ENCODE measurements at places on chromosomes 12 and 14.

- no peak for DNase-seq
Observed at GRCh38 chr14:65226824-65227604, 124.7 kb upstream of the MAX start.

DNA sequence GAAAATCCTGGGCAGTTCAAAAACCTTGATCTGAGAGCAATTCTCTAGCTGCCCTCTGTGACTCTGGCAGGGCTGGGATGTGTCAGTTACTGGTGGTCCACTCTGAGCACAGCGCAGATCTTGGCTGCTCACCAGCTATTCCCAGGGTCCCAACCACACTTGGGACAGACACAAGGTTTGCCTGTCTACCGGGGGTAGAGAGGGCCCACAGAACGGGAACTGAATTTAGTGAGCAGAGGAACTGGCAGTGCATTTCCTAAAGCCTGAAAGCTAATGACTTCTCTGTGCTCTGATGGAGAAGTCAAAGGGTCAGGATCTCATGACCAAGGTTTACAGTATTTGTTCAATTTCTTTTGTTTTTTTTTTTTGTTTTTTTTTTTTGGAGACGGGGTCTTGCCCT, 2.6 kb downstream of the PDE6H start:
- no peak for DNase-seq

- DNase-seq: no peak
Observed at GRCh38 chr12:74689929-74690328, 152.3 kb downstream of the ATXN7L3B start.

GRCh38 chr14:64234877-64235651, 59.1 kb downstream of the ESR2 start:
- peak; percentile 20 for DNase-seq

DNA sequence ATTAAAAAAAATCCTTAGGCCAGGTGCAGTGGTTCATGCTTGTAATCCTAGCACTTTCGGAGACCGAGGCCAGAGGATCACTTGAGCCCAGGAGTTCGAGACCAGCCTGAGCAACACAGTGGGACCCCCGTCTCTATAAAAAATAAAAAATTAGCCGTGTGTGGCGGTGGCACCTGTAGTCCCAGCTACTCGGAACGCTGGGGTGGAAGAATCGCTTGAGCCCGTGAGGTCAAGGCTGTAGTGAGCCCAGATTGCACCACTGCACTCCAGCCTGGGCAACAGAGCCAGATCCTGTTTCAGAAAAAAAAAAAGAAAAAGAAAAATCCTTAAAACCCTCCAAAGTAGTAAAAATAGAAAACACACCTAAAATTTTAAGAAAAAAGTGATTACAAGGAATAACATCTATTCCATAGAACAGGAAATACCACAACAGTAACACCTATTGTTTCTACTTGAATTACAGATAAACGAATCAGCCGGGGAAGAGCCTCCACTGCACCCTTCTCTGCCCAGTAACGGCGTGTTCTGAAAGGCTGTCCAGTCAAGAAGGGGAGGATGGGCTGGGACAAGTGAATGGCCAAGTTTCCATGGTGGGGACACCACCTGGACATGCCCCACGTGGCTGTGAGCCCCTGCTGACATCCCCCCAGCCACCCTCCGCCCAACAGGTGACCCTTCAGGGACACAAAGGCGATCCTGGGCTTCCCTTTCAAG, 17.8 kb downstream of the POLE start:
- DNase-seq: no peak

DNA sequence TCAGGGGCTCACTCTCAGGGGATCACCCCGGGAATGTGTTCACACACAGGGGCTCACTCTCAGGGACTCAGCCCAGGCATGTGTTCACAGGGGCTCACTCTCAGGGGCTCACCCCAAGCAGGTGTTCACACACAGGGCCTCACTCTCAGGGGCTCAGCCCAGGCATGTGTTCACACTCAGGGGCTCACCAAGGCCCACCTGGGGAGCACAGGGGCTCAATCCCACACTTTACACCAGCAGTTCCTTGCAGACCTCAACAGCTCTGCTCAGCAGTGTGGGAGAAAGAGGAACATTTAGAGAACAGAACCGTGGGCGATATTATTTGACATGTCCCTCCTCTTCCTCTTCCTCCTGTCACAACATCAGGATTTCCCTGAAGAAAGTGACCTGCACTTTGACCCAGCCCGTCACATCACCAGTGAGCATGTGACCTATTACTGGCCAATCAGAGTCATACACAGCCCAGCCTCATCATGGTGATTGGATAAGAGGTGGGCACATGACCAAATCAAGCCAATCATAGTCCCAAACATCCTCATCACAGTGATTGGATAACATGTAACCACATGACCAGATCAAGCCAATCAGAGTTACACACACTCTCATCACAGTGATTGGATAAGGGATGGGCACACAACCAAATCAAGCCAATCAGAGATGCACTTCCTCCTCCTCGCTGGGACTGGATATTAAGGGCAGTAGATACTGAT, 359.4 kb upstream of the SFSWAP start:
- DNase-seq: no peak

GRCh38 chr14:91303091-91303923, 58.8 kb upstream of the GPR68 start:
- no peak for DNase-seq

- no peak for DNase-seq
Observed at GRCh38 chr14:74508292-74508731, 14.7 kb downstream of the ISCA2 start.

DNA sequence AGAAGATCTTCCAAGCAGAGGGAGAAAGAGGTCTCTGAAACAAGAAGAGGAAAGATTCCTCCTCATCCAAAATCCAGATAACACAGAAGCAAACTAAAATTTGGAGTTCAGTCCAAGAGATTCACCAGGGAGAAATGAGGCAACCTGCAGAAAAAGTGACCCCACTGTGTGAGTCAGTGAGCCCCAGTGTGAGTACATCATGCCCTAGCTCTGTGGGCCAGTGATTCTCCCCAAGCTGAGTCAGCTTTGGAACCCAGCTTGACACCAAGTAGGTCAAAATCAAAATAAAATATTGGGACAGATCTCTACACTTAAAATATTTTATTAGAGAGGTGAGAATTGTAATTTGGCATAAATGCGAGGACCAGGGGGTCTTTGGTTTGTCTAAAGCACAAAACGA, 17.2 kb downstream of the CLEC2B start:
- no peak for DNase-seq

- DNase-seq: no peak
Observed at GRCh38 chr12:43079476-43079875, 472.5 kb downstream of the ADAMTS20 start.

DNA sequence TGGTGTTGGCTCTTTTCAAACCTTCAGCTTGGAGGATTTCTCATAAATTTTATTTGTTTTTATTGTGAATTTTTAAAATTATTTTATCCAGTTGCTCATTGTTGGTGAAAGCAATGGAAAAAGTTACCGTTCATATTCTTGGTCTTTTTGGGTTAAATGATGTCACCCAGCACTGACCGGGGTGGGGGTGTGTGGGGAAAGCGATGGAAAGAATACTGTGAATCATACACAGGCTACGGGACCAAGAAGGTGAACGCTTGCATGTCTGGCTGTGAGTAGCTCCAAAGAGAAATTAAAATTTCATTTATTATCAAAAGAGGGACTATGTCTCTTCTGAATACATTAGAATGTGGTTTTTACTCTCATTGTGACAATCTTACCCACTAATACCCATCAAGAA, 430.1 kb downstream of the AEBP2 start:
- no peak for DNase-seq

GRCh38 chr12:3888659-3889058, 15.5 kb upstream of the PARP11 start:
- DNase-seq: no peak

GRCh38 chr12:62426089-62426488, 40.5 kb upstream of the MON2 start:
- no peak for DNase-seq

DNA sequence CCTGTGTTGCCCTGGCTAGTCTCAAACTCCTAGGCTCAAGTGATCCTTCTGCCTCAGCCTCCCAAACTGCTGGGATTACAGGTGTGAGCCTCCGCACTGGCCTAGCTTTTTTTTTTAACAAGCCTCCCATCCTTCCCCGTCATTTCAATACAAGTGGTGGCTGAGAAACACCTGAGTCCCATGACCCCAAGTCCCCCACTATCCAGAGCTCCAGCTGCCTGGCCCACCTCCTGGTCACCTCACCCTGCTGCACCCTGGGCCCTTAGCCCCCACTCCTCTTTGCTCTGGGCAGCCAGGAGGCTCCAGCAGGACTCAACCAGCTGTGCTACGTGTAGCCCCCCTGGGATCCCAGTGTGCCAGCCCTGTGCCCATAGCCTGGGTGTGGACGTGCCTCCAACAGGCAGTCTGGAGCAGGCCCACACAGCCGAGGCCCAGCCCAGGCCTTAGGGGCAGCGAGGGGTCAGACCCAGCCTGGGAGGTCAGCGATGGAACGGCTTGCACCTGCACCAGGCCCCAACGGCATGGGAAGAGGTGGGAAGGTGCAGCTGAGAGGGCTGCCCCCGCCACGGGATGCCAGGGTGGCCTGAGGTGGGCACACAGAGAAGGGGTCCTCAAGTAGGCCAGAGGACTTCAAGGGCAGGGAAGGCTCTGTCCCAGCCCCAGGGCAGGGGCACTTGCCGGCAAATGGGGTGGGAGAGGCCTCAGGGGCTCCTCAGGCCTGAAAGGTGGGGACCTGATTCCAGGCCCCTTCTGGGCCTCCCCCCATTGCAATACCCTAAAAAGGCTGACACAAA, 6.5 kb downstream of the AHNAK2 start:
- DNase-seq: no peak

DNA sequence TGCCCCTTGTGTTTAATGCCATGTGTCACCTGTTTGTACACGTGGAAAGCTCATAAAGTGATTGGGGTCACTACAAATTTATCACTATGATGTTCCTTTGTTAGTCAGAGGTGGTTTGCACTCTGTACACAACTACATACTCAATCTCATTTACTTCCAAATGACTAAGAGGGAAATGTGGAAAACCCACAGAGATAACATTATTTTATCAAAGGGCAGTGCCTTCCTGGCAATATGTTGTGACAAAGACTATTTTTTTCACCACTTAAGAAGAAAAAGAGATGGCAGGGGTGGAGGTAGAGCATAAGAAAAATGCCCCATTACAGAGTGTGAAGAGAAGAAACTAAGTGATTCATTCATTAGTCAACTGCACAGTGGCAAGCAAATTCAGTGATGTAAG, 1064.1 kb upstream of the FLRT2 start:
- DNase-seq: no peak

GRCh38 chr14:56180754-56181542, 62.7 kb downstream of the PELI2 start:
- DNase-seq: no peak

- no peak for DNase-seq
Observed at GRCh38 chr12:20319366-20319765, 49.0 kb upstream of the PDE3A start.

DNA sequence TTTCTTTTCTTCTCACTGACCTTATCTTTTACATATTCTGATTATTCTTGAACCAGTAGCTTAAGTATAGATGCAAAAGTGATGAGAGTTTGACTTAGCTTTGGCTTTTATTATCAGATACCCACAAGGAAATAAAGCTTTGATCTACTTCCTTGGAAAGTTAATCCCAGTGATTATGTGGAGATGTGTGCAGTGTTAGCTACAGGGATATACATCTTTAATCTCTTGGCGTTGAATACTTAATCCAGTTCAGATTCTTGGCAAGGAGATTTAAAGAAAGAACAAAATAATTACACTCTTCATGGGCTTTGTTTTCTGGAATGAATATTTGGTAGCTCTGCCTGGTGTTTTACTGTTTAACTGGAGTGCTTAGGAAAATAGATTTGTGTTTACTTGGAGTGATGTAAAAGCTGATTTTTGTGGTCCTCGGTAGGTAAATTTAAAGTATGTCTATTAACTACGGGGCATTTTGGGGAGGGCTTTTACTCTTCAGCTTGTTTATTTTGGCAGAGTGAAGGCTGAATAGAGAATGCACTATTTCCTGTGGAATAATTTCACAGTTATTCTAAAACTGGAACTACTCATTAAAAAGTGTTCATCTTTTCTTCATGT, 150.1 kb upstream of the LRIG3 start:
- no peak for DNase-seq

DNA sequence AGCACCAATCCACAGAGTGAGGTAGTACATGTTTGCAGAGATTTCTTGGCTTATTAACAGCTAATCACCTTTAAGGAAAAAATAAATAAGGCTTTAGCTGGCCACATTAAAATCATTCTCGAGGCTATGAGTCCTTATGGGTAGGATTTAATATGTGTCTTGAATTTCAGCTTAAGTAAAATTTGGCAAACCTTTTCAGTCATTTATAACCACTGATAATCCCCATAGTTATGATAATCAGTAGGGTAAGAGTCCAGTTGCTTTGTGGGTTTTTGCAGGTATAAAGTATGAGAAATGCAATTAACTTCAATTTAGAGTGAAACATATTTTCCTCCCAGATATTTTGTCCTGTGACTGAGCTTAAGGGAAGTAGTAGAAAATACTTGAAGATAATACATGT, 1458.9 kb upstream of the FLRT2 start:
- no peak for DNase-seq

DNA sequence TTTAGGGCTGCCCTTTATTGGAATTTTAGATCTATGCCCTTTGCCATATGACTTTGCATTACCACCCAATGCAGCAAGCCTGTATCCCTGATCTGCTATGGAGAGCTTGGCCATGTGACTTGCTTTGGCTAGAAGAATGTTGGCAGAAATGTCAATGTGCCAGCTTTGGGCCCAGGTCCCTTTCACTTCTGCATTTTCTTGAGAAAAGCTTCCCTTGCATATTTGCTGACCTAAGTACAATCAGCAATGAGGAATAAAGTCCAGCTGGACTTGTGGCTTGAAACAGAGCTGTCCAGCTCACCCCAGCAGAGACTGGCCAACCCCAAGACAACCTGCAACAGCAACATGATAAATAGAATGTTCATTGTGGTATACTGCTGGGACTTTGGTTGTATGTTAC, 135.9 kb downstream of the PAH start:
- DNase-seq: no peak

GRCh38 chr12:63779498-63780481, at the start of gene RXYLT1:
TSS of gene RXYLT1 (plus strand) at chr12:63779909. CDS start at chr12:63779961, 52 bp downstream.
- peak; percentile 84 for DNase-seq

- DNase-seq: no peak
Observed at GRCh38 chr12:26188127-26188526, 7.2 kb upstream of the SSPN start.

DNA sequence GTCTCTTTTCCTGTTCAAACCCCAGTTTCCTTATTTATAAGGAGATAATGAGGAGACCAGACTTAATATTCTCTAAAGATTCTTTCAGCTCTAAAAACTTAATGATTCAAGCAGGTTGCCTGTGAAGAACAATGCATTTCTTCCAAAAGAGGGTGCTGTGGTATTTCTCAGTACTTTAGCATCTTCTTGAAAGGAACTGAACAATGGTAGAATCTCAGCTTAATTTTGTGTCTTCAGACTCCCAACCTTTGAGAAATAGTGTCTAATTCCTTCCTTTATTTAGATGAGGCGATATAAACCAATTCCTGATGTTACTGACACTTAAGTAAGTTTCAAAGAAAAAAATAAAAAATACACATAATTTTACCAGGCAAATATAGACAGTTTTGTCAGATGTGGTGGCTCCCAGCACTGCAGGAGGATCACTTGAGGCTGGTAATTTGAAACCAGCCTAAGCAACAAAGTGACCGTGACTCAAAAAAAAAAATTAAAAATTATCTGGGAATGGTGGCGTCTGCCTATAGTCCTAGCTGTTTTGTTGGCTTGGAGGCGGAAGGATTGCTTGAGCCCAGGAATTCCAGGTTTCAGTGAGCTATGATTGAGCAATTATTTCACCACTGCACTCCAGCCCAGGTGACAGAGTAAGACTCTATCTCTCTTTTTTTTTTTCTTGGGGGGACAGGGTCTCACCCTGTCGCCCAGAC, 76.9 kb upstream of the PSMA6 start:
- DNase-seq: no peak

- DNase-seq: no peak
Observed at GRCh38 chr14:39704594-39704993, 272.4 kb upstream of the FBXO33 start.

All from NCI-H187 (cell line).